ENCODE measurements at places on chromosomes 3 and 15.

DNA sequence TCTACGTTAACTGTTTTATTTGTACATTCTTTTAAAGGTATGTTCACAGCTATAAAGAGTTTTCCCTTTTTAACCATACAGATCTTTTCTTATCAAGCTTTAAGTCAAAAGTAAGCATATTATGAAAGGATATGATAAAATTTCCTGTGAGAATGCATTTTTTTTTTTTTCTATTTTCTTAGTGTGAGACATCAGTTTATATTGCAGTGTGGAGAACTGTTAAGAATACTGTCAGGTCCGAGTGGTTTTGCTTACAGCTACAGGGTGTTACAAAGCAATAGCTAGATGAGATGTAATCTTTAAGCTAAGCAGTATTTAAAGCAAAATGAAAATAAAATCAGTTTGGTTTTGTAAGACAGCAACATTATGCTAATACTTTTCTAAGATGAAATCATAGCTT lies 133.2 kb downstream of the SLC25A26 start:
- no peak for DNase-seq

DNA sequence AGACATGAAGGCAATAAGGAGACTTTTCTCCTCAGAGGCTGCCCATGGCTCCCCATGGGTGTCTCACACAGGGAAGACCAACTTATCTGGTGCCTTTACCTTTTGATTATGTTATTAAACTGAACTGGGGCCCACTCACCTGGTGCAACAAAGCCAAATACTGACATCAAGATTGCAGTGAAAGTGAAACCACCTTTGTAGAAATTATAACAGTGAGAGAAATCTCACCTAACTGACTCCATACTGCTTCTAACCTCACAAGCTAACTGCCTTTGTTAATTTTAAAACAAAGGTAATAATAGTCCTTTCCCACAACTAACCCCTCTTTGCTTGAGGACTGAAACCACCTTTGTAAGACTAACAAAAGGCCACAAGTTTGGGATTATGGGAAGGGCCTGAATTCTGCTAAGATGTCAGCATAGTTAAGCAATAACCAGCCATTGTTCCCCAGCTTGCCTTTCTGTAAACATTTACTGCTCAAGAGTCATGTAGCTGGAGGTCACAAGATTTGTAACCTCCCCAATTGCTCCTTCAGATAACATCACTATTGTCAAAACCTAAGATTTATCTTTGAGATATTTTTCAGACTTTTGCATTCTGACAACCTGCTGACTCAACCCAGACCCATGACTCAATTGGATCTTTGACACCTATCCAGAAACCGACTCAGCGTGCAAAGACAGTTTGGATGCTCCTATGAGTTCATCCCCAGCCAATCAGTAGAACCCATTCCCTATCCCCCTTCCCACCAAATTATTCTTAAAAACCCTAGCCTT lies 420.3 kb upstream of the CFAP20DC start:
- peak; percentile 34 for DNase-seq

GRCh38 chr3:101383156-101383575 lies 62.8 kb upstream of the IMPG2 start:
- DNase-seq: no peak

- DNase-seq: no peak
These were observed 706.7 kb downstream of the NTRK3 start for GRCh38 chr15:87549860-87550259.

DNA sequence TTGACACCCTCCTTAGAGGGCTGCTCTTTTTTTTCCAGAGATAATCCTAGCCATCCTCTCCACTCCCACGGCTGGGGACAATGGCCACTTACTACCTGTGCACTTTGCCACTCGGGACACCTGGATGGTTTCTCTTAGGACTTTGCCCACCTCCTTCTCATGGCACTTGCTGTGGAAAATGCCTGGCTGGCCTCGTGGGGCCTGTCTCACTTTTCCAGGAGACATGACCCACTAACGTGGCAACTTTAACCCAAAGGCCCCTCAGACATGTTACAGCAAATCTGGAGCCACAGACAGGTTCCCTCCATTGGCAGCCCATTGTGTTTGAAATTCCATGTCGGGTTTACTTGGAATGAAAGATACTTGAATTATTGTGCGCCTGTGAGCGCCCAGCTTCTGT lies 29.4 kb upstream of the ESYT3 start:
- DNase-seq: no peak

GRCh38 chr15:79623488-79623887 lies 191.4 kb downstream of the MINAR1 start:
- no peak for DNase-seq

DNA sequence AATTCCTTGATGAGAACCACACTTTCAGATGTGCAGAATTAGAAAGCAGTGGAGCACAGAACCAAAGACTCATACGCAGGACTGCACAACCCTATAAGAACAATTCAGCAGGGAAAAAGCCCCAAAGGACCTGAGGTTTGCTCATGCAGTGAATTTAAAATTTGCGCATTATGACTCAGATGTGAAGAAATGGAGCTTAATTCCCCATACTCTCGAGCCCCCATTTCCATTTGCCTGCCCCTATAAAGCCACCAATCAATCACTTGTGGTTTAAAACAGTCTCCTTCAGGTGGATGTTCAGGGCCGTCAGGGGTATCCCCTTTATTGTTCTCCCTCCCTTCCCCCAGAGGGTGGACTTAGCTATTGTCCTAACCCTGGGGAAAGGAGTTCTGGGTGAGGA lies 221.2 kb downstream of the IGSF11 start:
- DNase-seq: no peak

- DNase-seq: no peak
These were observed 747 bp downstream of the PLD1 start for GRCh38 chr3:171809611-171809860.

GRCh38 chr15:66647358-66647757 lies 54.7 kb upstream of the SMAD6 start:
- no peak for DNase-seq

DNA sequence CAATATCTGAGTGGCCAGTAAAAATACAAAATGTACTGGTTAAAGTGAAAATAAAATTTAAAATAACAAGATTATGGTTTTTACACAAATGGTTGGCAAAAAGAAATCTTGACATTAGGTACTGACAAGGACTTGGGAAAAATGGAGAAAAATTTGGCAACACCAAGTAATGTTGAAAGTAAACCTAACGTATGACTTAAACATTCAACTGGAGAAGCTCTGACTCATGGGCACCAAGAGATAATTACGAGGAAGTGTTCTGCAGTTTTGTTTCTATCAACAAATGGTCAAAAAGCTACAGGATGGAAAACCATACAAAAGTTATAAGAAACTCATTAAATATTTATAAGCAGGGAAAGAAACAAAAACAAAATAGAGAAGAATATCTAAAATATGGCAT lies 177.7 kb downstream of the ZNF385D start:
- no peak for DNase-seq

DNA sequence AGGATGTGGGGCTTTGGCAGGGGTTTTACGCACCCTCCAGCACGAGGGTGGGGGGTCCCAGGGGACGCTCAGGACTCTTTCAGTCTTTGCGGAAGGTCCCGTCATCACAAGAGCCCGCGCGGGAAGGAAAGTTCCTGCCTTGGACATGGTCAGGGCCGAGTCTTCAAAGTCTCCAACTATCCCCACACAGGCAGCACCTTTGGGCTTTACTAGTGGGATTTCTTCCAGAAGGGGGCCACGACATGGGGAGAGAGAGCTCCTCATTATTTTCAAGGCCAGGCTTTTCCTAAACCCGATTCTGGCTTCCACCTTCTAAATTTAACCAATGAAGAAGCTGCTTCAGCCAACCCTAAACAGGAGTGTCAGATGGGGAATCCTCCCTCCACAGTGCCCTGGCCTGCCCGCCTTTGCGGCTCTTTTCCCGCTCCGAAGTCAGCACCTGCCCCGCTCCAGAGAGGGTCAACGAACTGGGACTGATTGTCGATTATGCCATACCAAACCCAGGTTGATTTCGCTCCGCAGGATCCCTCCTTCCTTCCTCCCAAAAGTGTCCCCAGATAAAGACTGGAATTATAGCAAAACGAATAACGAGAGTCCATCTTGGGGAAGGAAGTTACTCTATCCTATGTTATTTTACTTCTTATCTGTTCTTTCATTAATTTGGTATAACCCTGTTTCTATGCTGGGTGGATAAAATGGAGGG lies 11.0 kb downstream of the SHOX2 start:
- peak; percentile 18 for DNase-seq

GRCh38 chr3:29286478-29287240 lies 5.8 kb downstream of the RBMS3 start:
- DNase-seq: no peak

GRCh38 chr3:21142949-21143348 lies 608.1 kb downstream of the ZNF385D start:
- DNase-seq: no peak

DNA sequence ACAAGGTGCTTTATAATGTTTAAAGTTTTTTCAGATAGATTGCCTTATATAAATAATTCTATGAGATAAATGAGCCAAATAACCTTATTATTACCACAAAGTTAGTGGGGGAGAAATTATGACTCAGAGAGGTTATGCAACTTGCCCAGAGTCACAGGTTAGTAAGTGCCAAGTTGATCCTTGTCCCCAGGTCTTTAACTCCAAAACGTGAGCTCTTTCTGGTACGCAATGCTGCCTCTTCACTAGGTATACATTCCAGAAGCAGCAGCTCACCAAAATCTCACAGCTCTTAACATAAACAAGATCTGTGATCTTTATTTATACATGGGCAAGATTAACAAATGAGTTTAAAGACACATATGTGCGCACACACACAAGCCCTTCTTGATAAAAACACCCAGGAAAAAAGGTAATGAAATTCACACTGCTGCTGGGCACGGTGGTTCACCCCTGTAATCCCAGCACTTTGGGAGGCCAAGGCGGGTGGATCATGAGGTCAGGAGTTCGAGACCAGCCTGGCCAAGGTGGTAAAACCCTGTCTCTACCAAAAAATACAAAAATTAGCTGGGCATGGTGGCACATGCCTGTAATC lies 59.8 kb upstream of the NR2F2 start:
- DNase-seq: no peak

DNA sequence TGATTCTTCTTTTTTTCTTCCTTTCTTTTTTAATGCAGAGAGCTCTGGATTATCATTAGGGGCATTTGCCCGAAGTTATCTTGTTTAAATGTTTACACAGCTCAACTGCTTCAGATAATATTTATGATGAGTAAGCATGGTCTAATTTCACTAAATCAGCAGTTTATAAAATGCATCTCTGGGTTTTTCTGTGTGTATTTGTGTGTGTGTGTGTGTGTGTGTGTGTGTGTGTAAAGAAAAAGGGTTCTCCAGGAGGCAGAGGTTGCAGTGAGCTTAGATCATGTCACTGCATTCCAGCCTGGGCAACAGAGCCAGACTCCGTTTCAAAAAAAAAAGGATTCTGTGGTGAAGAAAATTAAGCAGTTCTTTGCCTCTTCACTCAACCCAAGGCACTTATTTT lies 25.9 kb upstream of the TNFSF10 start:
- DNase-seq: no peak

GRCh38 chr15:39721893-39722292 lies 60.7 kb downstream of the FSIP1 start:
- no peak for DNase-seq

- no peak for DNase-seq
These were observed 119.5 kb downstream of the CHST2 start for GRCh38 chr3:143239031-143239430.

DNA sequence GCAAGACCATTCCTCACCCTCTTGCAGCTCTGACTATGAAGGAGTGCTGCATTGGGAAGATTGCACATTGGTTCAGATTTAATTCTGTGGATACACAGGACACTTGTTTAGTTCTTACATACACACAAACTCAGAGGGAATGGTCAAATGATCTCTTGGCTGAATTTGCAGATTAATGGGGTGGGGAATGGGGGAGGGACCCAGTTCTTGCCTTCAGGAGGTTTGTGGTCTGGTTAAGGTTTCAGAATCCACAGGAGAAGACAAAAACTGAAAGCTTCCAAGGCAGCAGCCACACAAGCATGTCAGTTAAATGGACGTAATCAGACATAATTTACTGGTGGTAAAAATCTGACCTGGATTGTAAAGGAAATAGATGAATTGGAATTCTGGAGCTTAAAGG lies 257.1 kb upstream of the ROPN1 start:
- DNase-seq: no peak

DNA sequence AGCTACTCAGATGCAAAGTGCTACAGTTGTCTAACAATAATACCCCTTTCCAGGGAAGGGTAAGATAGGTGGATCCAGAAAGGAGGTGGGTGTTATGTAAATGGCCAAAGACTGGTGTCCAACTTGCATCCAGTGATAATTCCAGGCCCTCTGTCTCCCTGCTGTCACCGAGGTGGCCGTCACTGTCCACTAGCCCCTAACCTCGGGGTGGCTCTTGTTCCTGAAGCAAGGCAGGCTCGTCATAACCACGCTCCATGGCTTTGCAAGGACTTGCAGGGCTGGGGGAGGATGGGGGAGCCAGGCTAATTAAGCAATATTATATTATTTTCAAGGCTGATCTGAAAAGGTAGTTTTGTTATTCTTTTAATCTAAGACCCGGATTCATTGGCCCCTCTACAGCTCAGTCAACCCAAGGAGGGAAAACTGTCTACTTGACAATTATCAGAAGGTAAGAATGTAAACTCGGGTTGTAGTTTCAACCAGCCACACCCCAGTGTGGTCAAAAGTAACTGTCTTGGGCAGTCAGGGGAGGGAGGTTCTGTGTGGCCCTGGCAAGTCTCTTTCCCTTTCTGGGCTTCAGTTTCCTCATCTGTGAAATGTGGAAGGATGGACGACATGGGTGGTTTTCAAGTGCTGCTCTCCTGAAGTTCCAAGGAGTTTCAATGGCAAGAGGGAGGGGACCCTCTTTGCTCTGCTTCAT lies 220.1 kb upstream of the BHLHE40 start:
- DNase-seq: no peak

DNA sequence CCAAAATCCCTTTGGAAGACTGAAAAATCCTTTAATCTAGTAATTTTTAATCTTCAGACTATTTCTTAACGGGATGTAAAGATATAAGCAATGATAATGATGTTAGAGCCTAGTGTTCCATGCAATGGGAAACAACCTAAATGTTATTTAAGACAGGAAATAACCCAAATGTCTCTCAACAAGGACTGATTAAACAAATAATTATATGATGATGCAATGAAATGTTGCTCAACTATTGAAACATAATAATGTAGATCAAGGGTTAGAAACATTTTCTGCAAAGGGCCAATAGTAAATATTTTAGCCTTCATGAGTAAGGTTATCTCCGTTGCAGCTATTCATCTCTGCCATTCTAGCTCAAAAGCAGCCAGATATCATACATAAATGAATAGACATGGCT lies 275.4 kb downstream of the NEK10 start:
- no peak for DNase-seq

- DNase-seq: no peak
These were observed 172.9 kb upstream of the BCL6 start for GRCh38 chr3:187918081-187918644.

GRCh38 chr3:83438188-83438587 lies 1520.6 kb upstream of the CADM2 start:
- DNase-seq: no peak

DNA sequence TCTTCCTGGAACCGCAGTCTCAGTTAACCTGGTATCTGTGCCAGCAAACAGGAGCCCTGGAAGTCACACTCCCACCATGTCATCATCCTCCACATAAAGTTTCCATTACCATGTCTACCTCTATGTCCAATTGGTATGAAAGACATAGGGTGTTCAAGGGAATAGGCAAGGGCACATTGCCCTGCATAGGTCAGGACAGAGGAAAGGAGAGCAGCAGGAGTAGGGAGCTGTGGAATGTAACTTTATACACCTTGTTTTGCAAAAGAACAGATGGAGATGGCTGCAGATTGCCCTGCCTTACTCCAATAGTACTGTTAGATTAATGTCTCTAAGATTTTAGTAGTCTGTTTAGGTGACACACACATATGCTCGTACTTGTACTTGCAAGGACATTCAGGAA lies 1056.4 kb downstream of the NTRK3 start:
- no peak for DNase-seq

- DNase-seq: no peak
These were observed 4.2 kb upstream of the NPHP3 start for GRCh38 chr3:132726341-132726823.

Data from activated T-cell treated with anti-CD3 and anti-CD28 coated beads, Interleukin-2, amount 50 U/mL, for 48 hours (primary cell).